HS-27A (cell line): ENCODE measurements at places on chromosomes 12 and 14.

GRCh38 chr14:84584511-84584910 is 945.4 kb upstream of the FLRT2 start:
- no peak for DNase-seq

DNA sequence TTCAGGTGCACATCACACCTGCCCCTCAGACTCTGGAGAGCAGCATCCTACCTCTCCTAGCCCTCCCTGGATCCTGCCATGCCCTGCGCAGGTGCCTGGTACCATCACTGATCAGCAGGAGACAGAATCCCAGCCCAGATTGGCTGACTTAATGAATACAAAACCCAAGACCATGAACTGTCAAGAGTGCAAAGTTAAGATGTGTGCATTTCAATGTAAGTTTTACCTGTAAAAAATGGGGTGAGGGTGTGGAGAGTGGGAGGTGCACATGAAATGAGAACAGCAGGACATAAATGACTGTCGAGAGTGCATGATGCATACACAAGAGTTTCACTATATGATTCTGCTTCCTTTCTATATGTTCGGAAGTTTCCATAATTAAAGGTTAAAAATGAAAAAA is 57.9 kb upstream of the GPR68 start:
- DNase-seq = no peak

GRCh38 chr14:24428628-24429394 is 657 bp downstream of the CBLN3 start:
- DNase-seq = no peak

DNA sequence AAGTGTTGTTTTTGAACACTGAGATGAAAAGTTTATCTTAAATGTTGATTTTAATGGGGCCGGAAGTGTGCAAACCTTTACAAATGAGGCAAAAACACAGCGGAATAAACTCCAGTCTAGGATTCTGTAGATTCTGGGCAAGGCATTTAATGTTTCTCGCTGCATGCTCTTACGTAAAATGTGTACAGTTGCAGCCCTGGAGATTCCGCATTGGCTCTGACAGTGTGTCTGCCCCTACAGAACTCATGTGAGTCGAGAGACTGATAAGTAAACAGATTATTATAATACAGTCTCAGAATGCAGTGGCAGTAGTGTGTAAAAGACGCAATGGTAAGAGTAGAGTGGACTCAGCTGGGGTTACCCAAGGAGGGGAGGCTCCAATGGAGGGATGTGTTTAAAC is 33.6 kb downstream of the LRRK2 start:
- no peak for DNase-seq
